Hepatocyte (in vitro differentiated cells): ENCODE measurements at places on chromosomes 2 and 18. TPM values are rescaled to one million over a fixed set of nuclear protein-coding genes. Genes with fewer than 3 reads are reported as not detected.

GRCh38 chr2:161681046-161681445 is 56.8 kb downstream of the SLC4A10 start:
- no peak for DNase-seq

- no peak for DNase-seq
These were observed 231.9 kb upstream of the MMADHC start for GRCh38 chr2:149819356-149819957.

DNA sequence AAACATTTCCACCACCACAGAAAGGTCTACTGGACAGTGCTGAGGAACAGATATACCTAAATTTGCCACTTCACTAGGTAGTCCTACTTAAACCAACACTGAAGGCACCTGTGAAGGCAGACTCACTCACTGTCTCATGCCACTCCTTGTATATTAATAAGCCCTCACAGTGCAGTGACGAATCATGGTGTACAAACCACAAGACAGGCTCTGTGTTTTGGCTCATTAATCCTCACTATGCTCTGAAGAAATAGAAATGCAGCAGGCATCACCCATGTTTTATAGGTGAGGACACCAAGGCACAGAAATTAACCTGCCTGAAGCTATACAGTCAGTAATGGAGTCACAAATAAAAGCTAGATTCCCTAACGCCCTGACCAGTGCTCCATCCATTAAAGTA is 44.3 kb downstream of the BARD1 start:
- no peak for DNase-seq

GRCh38 chr2:62578803-62579640 is 73.0 kb upstream of the TMEM17 start:
- DNase-seq = no peak

GRCh38 chr2:41949091-41949882 is 98.5 kb upstream of the PKDCC start:
- no peak for DNase-seq

DNA sequence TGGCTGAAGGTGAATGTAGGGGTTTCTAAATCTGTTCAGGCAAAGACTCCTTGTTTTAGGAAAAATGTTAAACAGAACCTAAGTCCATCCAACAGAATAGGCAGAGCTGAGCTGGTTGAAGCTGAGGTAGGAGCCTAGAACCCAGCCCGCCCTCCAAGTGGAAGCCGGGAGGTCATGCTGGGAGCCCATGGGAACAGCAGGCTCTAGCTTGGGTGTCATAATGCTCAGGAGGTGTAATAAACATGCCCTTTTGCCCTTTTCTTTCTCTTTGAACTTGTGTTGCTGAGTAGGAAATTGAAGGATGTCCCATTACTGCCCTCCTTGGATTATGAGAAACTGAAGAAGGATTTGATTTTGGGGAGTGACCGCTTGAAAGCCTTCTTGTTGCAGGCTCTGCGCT is 60.3 kb downstream of the ARMC9 start:
- peak; percentile 26 for DNase-seq

- DNase-seq = peak; percentile 56
These were observed 67.5 kb downstream of the SPATS2L start for GRCh38 chr2:200373973-200374416.

The CASP10 gene
- 7.2 and 11.0 TPM in 2 replicates for total RNA-seq
